ENCODE measurements at places on chromosomes 2 and 18.

DNA sequence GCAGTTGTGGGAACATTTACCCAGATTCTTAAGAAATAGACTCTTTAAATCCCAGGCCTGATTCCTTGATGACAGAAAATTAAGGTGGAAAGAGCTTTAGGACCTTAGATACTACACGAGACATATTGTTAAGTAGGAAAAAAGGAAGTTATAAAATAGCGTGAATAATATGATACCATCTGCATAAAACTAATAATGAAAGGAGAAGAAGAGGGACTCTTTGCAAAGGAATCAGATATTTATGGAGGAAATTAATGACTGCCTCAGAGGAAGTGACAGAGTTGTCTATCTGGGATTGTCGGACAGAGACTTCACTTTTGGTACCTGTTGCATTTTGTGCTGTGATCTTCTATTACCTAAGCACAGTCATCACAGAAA lies 20.8 kb downstream of the APCDD1 start:
- H3K4me1 ChIP-seq: no peaks in the 10 kb centered on the region
- H3K27me3 ChIP-seq: peaks cover 77% of the 10 kb centered on the region
- no peak overlapping the region for H3K4me3 ChIP-seq
- no peak for DNase-seq
- H3K36me3 ChIP-seq: no peaks in the 10 kb centered on the region

DNA sequence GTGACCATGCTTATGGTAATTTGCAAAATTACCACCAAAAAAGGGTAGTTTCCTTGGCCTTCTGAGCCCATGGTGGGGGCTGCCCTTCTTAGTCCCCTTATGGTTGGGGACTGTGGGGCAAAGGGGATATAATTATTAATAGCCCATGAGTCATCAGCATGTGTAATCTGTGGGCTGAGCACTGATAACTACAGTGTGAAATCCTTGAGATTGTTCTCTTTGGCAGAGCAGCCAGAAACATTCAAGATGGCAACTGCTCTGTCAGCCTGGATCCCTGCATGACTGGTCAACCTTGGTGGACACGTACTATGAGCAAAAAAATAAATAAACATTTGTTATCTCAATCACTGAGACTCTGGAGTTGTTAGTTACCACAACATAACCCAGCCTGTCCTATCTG lies 61.3 kb downstream of the MGAT4A start:
- H3K4me1 ChIP-seq: peaks cover 34% of the 10 kb centered on the region
- peaks cover 35% of the 10 kb centered on the region for H3K36me3 ChIP-seq
- H3K4me3 ChIP-seq: no peak overlapping the region
- no peak for DNase-seq

DNA sequence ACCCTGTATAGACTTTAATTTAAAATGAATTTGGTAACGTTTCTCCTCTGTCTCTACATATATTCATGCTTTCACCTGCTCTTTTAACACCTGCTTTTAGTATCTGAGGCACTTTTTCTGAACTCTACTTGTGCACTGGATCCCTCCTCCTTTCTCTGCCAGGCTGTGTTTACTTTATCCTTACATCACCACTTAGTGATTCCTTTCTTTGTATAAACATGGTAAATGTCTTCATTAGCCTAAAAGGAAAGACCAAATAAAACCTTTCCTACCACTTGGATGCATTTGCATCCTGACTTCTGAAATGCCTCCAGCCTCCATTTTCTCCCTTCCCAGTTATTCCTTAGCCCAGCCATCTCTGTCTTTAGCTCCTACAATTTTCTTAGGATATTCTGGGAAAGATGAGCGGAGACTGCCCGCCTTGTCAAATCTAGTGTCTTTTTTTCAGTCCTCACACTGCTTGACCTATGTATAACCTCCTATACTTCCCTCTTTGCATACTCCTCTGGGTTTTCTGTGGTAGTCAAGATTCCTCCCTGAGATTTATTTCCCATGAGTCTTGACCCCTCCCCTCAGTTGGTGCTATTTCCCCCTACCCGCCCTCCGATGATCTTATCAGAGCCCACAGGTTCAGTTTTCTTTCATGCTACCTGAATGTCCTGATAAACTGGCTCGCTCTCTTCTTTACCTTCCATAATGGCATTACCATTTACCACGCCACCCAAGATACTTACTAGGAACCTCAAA lies 44.8 kb downstream of the REL start:
- H3K36me3 ChIP-seq: peaks cover 56% of the 10 kb centered on the region
- peaks cover 17% of the 10 kb centered on the region for H3K4me1 ChIP-seq
- peak overlapping the region; percentile 27 for H3K27ac ChIP-seq
- no peak for DNase-seq
- H3K27me3 ChIP-seq: no peaks in the 10 kb centered on the region
- no peak overlapping the region for H3K4me3 ChIP-seq

- no peaks in the 10 kb centered on the region for H3K4me1 ChIP-seq
- DNase-seq: no peak
These were observed 17.0 kb upstream of the DNER start for GRCh38 chr2:229731363-229731762.

- H3K4me1 ChIP-seq: peaks cover 49% of the 10 kb centered on the region
- DNase-seq: no peak
- peak overlapping the region; percentile 68 for H3K4me3 ChIP-seq
- H3K27me3 ChIP-seq: no peaks in the 10 kb centered on the region
- peaks cover 5% of the 10 kb centered on the region for H3K36me3 ChIP-seq
- peak overlapping the region; percentile 93 for H3K27ac ChIP-seq
These were observed 91.2 kb upstream of the STK17B start for GRCh38 chr2:196262606-196263005.

DNA sequence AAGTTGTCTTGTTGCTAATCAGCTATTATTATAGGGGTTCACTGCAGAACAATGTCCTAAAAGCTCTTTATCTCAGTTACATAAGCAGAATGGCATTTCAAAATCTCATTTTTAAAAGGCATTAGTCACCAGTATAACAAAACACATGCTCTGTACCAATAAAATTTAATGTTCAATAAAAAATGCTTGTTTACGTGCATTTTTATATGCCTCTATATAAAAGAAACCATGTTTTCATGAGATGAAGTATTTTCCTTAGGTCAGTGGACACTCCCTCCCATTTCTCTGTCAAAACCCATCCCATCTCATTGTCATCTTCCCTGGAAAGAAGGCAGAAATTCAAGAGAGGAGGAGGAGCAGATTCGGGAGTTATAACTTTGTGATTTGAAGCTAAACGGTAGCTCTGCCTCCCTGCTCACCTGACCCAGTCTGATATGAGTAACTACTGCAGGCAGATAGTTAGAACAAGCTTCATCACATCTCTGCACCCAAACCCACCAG lies 231.9 kb upstream of the SIX2 start:
- no peak overlapping the region for H3K27ac ChIP-seq
- peaks cover 21% of the 10 kb centered on the region for H3K27me3 ChIP-seq
- H3K4me1 ChIP-seq: no peaks in the 10 kb centered on the region

DNA sequence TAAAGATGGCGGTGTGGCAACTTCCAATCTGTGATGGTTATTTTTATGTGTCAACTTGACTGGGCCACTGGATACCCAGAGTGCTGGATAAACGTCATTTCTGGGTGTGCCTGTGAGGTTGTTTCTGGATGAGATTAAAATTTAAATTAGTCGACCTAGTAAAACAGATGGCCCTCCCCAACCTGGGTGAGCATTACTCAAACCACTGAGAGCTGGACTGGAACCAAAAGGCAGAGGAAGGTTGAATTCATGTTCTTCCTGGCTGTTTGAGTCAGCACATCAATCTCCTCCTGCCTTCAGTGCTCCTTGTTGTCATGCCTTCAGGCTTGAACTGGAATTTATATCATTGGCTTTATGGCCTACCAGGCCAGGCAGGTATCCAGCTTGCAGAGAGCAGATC lies 190.8 kb upstream of the RGPD4 start:
- no peaks in the 10 kb centered on the region for H3K27me3 ChIP-seq
- H3K4me1 ChIP-seq: no peaks in the 10 kb centered on the region
- no peak overlapping the region for H3K4me3 ChIP-seq
- H3K36me3 ChIP-seq: no peaks in the 10 kb centered on the region
- H3K27ac ChIP-seq: no peak overlapping the region

DNA sequence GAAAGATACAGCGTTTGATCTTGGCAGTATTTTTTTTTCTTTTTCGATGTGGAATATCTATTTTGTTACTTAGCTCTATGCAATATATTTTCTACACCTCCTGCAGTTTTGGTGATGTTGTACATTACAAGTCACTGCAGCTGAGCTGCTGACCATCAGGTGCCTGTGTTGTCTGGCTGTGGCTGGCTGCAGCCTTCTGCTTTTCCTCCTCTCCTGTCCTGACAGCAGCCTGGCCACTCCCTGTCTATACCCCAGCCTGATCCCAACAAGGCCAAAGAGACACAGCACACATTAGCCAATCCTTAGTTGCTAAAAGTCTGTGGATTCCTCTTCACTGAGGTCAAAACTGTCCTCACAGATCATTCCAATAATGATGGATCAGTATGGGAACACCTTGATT lies 222.3 kb downstream of the MYT1L start:
- no peak overlapping the region for H3K27ac ChIP-seq
- peaks cover 3% of the 10 kb centered on the region for H3K36me3 ChIP-seq
- no peak for DNase-seq
- H3K4me3 ChIP-seq: no peak overlapping the region

DNA sequence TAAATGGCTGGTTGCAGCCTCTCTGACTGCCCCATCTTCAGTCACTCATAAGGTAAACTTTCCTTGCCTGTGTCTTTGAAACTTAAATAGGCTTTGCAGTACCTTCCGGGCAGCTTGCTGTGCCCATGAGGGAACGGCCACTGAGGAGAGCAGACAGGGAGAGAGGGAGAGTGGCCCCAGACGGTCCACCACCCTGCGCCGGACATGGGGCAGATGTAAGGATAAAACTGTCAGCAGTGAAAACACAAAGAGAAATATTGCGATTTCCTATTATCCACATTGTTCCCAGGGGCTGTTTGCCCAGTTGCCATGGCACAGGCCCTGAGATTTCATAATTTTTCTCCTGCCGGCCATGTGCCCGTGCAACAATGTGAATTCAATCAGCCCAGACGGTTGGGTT lies 265.9 kb upstream of the SALL3 start:
- H3K27me3 ChIP-seq: peaks cover 7% of the 10 kb centered on the region
- no peaks in the 10 kb centered on the region for H3K36me3 ChIP-seq
- no peak overlapping the region for H3K4me3 ChIP-seq

DNA sequence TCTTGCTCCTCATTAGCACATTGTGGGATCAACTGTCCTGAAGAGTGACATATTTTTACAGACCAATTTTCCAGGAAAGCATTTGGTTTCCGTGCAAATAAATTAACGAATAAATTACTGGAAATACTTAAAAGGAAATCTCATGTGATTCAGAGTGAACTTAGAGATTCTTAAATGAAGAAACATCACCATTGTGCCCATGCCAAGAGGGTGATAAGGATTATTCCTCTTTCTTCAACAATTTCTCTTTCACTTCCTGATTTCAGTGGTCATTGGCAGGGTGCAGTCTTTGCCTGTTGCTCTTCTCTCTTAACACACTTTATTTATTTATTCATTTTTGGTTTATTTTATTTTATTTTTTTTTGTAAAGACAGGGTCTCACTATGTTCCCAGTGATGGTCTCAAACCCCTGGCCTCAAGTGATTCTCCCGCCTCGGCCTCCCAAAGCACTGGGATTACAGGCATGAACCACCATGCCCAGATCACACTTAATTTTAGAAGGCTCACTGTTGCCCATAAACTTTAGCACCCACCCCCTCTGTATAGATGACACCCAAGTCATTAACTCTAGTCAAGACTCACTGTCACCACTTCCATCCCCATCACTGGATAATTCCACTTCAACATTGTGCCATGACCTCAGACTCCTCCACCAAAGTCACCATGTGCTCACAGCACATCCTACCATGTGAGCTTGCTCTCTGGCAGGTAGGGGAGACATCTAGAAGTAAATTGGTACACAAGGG lies 92.6 kb upstream of the CERS6 start:
- H3K4me3 ChIP-seq: no peak overlapping the region
- H3K36me3 ChIP-seq: no peaks in the 10 kb centered on the region
- H3K27me3 ChIP-seq: no peaks in the 10 kb centered on the region
- H3K27ac ChIP-seq: no peak overlapping the region

GRCh38 chr2:84676295-84676694 lies 160.0 kb downstream of the DNAH6 start:
- DNase-seq: no peak
- H3K27ac ChIP-seq: no peak overlapping the region
- H3K4me3 ChIP-seq: no peak overlapping the region
- peaks cover 4% of the 10 kb centered on the region for H3K4me1 ChIP-seq
- no peaks in the 10 kb centered on the region for H3K36me3 ChIP-seq
- H3K27me3 ChIP-seq: peaks cover 8% of the 10 kb centered on the region

DNA sequence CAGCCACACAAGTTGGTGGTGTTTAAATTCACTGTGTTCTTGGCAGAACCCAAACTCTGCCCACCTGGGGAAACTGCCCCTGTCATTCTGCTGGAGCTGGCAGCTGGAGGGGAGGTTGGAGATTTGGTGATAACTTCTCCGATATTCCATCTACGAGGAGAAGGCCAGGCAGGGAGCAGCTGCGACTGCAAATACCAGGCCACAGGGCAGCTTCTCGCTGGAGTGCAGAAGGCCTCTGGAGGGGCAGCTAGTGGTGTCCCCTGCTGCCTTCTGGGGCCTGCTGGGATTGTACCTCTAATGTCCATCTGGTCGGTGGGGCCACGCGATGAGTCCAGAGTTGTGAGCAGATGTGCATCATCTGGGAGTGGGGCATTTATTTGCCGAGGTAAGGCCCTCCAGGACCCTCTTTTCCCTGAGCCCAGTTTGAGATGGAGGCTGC lies 98.9 kb downstream of the ACKR3 start:
- peaks cover 3% of the 10 kb centered on the region for H3K36me3 ChIP-seq
- no peaks in the 10 kb centered on the region for H3K4me1 ChIP-seq
- DNase-seq: no peak
- H3K4me3 ChIP-seq: no peak overlapping the region
- H3K27me3 ChIP-seq: peaks cover 43% of the 10 kb centered on the region

- peak overlapping the region; percentile 86 for H3K27ac ChIP-seq
- no peak overlapping the region for H3K4me3 ChIP-seq
- DNase-seq: no peak
- H3K36me3 ChIP-seq: peaks cover 7% of the 10 kb centered on the region
- no peaks in the 10 kb centered on the region for H3K27me3 ChIP-seq
- H3K4me1 ChIP-seq: peaks cover 62% of the 10 kb centered on the region
These were observed 28.9 kb downstream of the PPP3R1 start for GRCh38 chr2:68223419-68223818.

GRCh38 chr18:55064760-55065159 lies 105.5 kb upstream of the CCDC68 start:
- no peaks in the 10 kb centered on the region for H3K27me3 ChIP-seq
- no peak overlapping the region for H3K27ac ChIP-seq
- no peak overlapping the region for H3K4me3 ChIP-seq
- no peaks in the 10 kb centered on the region for H3K4me1 ChIP-seq
- DNase-seq: no peak

DNA sequence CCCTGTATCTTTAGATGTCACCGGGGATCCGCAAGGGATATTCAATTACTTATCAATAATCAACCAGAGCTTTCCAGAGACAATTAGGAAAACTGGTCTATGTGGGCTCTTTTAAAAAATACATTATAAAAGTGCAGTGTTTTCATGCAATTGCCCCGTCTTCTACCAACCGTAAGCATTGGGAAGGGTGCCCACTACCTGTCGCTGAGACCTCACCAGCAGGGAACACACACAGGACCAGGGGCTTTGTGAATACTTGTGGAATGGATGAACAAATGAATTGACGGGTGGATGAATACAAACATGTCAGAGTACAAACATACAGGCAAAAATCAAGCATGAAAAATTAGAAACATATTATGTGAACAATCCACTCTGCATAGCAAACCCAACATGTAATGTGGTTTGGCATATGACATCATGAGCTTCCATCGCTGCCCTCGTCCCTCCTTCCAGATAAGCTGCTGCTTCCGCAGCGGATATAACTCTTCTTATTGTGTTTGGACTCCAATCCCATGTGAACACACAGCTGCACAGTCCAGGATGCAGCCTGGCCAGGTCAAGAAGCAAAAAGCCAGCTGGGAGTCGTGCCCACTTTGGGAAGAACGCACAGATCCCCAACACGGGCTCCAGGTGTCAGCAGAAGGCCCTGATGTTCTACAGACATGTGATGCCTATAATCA lies 5.3 kb downstream of the FHL2 start:
- no peaks in the 10 kb centered on the region for H3K36me3 ChIP-seq
- no peaks in the 10 kb centered on the region for H3K4me1 ChIP-seq
- no peak for DNase-seq
- peaks cover 23% of the 10 kb centered on the region for H3K27me3 ChIP-seq
